ENCODE measurements at places on chromosomes 2 and 18.

GRCh38 chr2:19801367-19802080, 100.3 kb downstream of the TTC32 start:
- DNase-seq = no peak

DNA sequence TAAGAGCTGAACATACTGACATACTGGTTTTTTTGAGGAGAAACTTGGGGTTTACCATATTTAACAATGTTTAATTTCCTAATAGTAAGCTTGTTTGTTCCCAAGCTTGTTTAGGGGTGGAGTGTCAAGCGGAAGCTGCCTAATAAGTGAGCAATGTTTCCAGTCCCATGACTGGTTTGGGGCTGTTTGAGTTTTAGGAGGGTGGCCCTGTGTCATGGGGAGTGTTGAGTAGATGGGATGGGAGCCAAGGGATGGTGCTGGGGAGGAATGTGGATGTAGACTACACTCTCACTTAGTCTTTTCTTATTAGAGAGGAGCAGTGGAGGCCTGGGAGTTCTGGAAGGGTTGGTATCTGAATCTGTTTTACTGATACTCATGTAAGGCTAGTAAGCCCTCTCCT, 128.5 kb downstream of the TANC1 start:
- DNase-seq = no peak

DNA sequence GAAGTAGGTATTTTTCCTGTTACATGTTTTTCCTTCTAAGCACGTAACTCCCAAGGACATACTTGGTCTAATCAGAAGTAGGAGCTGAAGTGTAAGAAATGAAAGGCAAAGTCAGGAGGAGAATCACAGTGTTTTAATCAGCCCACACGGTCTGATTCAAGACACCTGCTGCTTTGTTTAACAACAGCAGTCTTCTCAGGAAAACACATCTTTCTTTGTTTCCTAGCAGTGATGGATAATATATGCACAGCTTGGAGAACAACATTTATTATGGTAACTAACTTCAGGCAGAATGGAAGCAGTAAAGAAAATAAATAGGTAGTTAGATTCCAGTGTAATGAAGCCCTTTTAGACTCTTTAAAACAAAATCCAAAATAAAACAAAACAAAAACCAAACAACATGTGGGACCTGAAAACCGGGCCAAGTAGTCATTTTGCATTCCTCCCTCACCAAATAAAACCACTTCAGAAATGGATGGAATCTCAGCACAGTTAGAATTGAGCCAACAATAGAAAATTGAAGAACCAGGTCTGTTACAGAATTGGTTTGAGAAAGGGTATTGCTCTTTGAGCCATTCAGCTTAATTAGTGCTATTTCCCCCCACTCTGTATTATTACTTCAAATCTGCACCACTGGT, 61.1 kb upstream of the UGP2 start:
- DNase-seq = no peak

DNA sequence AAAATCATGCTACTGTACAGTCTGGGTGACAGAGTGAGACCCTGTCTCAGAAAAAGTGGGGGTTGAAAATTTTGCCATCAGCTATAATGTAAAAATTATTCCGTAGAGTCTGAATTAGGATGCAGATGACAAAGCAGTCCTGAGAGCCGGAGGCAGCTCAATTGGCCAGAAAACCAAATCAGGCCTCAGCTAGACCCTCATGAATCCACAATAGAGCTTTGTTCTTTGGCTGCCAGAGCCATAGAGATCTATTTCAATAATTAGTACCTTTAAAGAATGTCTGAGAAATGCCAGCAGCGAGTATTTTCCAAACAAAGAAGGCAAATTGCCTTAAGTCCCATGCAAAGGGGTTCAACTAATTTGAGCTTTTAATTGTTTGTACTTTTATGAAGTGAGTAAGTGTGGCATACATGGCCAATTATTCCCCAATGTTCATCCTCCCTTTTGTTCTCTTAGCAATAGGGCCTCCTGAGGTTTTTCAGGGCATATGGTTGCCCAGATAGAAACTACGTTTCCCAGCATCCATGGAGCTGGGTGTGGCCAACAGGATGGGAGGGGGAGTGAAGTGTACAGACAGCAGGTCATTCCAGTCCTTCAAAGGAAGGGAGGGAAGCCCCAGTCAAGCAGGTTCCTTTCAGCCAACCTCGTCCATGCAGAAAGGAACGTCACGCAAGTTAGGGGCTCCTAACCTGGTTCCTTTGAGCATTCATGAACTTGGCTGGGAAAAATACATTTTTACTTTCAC, 211.3 kb upstream of the APCDD1 start:
- no peak for DNase-seq

GRCh38 chr2:159904959-159905305, 106.9 kb upstream of the CD302 start:
- no peak for DNase-seq

- DNase-seq = no peak
These were observed 22.7 kb upstream of the NFU1 start for GRCh38 chr2:69459936-69460335.

GRCh38 chr18:36519358-36519757, 221.8 kb downstream of the FHOD3 start:
- DNase-seq = no peak

Measured in NCI-H345 (cell line).